Right hindlimb (tissue), 1 donor: ENCODE measurements at places on chromosomes 4 and X.

DNA sequence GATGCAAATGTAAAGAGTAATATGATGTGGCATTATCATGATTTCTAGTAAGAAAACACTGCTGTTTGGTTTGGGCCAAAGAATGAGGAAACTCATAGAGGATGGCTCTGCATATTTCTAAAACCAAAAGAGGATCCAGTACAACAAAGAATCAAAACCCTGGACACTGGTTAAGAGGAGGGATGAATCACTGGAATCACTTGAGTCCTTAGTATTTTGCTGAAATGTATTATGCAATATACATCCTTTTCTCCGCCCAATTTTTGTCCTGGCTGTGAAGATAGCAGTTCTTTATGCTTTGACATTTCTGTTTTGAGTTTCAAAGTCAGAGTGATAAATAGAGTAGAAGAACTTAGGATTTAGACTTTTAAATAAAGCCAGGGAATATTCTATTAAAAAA is 345.9 kb downstream of the PACRGL start:
- no peak for DNase-seq

GRCh38 chr4:152460488-152460887 is 75.4 kb downstream of the FBXW7 start:
- no peak for DNase-seq

DNA sequence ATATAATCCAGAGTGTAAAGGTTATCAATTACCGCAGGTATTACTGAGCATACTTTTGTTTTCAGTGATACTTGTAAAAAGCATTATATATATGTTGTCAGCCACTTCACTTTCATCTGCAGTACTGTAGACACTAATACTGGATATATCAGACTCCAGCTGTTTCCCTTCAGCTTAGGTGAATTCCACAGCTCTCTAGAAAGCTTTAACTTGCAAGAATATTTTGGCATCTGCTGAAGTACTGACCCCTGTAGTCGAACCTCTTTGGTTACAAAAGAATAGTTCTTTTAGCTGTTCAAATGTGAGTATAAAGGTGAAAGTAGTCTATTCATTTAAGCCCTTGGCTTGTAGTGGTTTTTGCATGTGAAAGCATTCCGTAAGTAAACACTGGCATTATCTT is 1222.7 kb upstream of the TENM3 start:
- DNase-seq = no peak

- peak; percentile 71 for DNase-seq
Measured at GRCh38 chr4:158169931-158170690, 2.7 kb downstream of the GASK1B start.

DNA sequence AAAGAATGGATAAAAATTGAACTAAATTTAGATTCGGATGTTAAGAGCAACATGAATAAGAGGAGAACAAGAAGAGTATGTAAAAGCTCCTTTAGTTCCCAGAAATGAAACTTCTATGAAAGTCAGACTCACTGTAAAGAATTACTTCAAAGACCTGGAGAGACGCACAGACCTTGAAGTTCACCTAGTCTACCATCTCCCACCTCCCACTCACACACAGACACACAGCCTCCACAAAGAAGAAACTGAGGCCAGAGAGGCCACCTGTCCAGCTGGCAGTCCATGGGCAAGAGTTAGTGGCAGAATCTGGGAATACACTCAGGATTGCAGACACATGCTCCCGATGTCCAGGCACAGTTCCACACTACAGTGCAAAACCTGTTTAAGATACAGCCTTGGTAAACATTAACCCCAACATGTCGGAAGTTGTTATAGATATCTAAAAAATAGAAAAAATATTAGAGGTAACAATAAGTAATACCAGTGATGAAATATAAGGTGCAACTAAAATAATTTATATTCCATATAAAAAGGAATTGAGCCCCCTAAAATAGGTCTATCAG is 288.8 kb downstream of the INPP4B start:
- DNase-seq = no peak

- DNase-seq = no peak
Measured at GRCh38 chr4:73902817-73903547, 33.8 kb downstream of the CXCL1 start.

GRCh38 chrX:51608126-51608525 is 10.6 kb downstream of the CENPVL3 start:
- DNase-seq = peak; percentile 28

GRCh38 chr4:157763490-157763889 is 409.3 kb downstream of the GASK1B start:
- no peak for DNase-seq

DNA sequence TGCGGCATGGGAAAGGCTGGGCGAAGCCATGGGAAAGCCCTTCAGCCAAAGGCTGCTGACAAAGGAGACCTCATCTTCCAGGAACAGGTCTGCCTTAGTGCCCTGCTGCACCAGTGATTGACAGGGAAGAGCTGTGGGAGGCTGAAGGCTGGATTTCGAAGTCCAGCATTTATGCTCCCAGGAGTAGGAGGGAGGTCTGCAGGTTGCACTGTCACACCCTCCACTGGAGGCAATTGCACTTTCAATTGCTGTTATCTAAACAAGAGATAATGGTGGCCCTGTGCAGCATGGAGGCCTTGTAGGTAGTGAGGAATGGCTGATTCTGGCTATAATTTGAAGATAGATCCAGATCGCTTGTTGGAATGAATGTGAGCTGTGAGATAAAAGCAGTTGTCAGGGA is 43.7 kb downstream of the FAM114A1 start:
- no peak for DNase-seq

DNA sequence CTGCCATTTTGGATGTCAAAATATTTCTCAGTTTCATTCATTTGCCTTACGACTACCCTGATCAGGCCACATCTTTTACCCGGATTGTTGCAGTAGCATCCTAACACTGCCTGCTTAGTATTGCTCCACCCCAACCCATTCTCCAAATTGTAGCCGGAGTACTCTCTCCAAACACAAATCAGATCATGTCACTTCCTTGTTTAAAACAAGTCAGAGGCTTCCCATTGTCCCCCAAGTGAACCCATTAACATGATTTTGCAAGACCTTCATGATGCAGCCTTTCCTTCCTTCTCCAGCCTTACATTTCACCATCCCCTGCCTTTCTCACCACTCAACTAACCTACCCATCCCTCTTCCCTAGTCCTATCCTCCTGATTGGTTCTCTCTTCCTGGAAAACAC is 53.1 kb downstream of the FANCB start:
- no peak for DNase-seq

DNA sequence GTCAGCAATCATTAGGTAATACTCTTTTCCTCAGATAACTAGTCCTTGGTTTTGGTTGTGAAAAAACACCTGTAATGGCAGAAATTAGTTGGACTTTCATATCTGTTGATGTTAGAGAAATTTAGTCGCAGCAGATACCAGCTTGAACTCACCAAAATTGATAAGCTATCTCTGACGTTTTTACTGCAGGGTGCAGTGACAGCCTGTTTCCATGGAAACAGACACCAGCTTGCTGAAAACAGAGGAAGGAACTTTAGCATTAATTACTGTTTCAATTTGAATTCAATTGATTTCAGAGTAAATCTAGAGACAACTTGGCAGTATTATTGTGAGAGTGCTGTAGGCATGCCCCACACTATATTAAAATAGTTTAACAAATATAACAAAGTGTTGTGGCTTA is 246.5 kb downstream of the PPP1R2C start:
- no peak for DNase-seq

GRCh38 chr4:75598390-75598789 is 31.9 kb downstream of the CDKL2 start:
- DNase-seq = no peak
